Osteocyte (in vitro differentiated cells): ENCODE measurements at places on chromosomes 5 and 9. TPM values are rescaled to one million over a fixed set of nuclear protein-coding genes. Genes with fewer than 3 reads are reported as not detected.

GRCh38 chr5:128775558-128775957 is 189.7 kb upstream of the SLC27A6 start:
- DNase-seq = no peak

GRCh38 chr9:97128919-97129318 is 90.0 kb upstream of the CTSV start:
- DNase-seq = no peak

CHD1 gene
- 28.3 and 32.6 TPM in 2 replicates for total RNA-seq

FIBCD1 gene
- 17.5 and 18.2 TPM in 2 replicates for total RNA-seq

DNA sequence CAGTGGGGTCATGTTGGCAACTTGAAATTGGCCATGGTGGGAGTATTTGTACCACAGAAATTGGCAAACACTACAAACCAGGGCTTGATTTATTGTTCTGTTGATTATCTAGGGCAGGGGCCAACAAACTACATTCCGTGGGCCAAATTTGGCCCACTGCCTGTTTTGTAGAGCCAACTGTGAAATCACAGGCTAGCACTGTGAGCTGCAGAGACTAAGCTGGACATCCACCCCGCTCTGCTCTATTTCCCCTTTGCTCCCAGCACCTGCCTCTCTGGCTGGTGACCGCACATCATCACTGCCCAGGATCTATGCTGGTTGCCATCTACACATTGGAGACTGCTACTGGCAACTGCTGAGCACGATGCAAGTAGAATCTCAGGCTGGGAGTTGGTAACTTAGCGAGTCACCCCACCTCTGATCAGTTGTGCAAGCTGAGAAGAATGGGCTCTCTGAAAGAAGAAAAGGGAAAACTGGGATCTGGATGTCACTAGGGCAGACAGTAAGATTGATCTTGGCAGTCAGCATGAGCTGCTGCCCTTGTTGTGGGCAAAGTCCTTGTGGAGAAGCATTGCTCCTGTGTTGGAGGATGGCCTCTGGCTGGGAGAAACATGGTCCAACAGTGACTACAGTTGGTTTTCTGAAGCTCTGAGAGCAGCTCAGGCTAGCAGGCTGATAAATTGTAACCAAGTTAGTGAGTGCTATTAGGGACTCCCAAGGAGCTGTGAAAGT is 144.7 kb upstream of the RAD23B start:
- DNase-seq = no peak

GRCh38 chr9:127896395-127897192 is 2.8 kb downstream of the ST6GALNAC6 start:
- DNase-seq = no peak
